Suprapubic skin (tissue), 4 donors: ENCODE measurements at places on chromosomes 2 and 18. TPM values are rescaled to one million over a fixed set of nuclear protein-coding genes. Genes with fewer than 3 reads are reported as not detected.
A peak's percentile ranks its signal among the peaks of the same experiment; 100 is the strongest.

- DNase-seq = no peak
Measured at GRCh38 chr18:57230861-57231585, 84.1 kb downstream of the BOD1L2 start.

- DNase-seq = peak; percentile 93
Measured at GRCh38 chr2:121197369-121198091, 87.5 kb downstream of the TFCP2L1 start.

GRCh38 chr2:112582314-112582746, 2.1 kb upstream of the CHCHD5 start:
- no peak for DNase-seq

The UPP2 gene
- total RNA-seq = not detected

The B4GALT6 gene
- 2.1 TPM for total RNA-seq

The SLC9A4 gene
- total RNA-seq = 0.36 TPM

The ENOSF1 gene
- 31.8 TPM for total RNA-seq

The LRP2 gene
- total RNA-seq = 0.23 TPM
